ENCODE measurements at places on chromosomes 2 and 18.

DNA sequence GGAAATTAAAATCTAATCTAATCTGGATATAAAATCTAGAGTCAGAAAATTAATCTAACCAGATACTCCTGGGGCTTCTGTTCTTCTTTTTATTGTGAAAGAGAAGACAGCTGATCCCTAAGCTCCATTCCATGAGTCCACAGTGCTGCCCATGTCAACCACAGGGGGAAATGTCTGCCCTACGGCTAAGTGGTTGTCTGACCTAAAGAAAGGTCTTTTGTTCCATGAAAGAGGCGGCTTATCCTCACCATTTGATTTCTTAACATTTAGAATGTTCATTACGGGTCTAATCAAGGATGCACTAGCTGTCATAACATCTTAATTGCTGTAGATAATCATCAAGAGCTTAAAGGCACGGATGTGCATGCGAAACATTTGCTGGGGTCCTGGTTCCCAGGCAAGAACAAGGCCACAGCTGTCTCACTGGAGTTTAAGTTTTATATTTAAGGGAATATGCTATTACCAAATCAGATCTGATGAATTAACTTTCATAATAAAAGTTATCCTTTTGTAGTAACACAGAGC is 162.6 kb downstream of the PAX3 start:
- DNase-seq: no peak

DNA sequence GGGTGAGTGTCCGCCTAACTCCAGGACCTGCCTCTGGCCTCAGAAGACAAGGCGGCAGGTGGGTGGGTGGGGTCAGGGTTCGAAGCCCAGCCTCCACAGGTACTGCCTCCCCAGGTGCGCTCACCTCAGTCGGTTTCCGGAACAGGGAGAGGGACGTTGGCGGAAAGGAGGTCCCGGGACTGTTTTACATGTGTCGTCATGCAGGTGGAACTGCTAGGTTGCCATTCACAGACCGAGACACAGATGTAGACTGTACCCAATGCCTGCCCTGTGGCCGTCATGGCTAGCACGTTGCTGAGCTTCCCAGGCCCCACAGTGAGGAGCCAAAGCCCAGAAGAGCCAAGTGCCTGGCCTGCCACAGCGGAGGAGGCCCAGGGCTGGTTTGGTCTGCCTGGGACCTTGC is 284.0 kb upstream of the HS6ST1 start:
- no peak for DNase-seq

DNA sequence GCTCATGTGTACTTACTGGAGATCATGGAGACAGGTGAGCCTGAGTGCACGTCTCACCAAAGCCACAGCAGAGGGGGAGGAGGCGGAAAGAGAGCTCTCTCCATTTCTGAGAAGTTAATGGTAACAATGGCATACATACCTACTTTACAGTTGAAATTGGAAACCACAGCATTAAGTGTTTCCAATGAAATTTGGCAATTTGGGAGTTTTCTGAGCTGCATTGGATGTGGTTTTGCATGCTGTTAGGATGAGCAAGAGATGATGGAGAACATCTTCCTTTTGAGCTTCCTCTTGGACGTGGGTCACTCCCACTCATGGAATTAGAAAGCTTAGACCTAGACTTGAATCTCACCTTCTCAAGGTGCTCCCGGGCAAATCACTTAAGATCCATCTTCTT is 25.5 kb upstream of the IL37 start:
- DNase-seq: no peak

GRCh38 chr2:21539685-21540084 is 415.9 kb downstream of the TDRD15 start:
- DNase-seq: no peak

DNA sequence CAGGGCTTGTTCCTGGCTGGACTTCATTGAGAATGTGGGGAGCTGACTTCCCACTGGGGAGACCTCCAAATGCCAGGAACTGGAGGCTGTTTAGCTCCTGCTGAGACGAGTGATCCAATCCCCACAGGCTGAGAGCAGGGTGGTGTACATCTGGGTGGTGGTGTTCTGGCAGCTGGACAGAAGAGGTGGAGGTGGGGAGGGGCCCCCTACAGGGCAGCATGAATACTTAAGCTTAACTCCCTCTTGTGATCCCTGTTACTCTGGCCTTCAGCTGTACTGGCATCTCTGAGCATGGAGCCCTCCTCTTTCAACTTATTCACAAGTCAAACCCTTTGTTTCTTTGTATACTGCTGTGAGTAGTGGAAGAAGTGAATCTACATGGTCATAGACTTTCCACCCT is 167.8 kb upstream of the LYPD1 start:
- no peak for DNase-seq
